ENCODE measurements at places on chromosomes 7 and 10.

GRCh38 chr10:91525896-91526712 is 106.8 kb downstream of the PPP1R3C start:
- DNase-seq = no peak

DNA sequence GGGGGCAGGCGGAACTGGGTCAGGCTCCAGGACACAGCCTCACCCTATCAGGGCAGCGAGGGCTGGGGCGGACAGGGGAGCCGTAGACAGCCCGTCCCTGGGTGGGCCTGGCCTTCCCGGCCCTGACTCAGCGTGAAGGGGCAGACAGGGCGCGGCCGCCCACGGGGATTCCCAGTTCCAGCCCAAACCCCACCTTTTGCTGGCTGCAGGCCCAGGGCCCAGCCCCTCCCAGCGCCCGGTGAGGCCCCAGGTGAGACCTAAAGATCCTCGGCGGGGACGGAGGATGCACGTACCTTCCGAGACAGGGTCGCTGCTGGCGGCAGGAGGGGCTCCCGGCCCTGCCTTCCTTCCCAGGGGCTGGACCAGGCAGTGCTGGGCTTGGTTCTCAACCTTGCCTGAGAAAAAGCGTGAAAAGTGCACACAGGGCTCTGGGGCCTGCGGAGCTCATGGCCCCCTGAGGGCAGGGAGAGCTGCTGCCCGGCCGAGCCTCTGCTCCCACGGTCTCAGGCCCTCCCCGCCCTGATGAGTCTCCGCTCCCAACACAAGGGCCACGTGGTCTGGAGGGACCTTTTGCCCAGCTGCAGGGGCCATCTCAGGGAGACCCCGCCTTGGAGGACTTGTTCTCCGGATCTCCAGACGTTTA is 43.9 kb upstream of the DNAJB6 start:
- no peak for DNase-seq

DNA sequence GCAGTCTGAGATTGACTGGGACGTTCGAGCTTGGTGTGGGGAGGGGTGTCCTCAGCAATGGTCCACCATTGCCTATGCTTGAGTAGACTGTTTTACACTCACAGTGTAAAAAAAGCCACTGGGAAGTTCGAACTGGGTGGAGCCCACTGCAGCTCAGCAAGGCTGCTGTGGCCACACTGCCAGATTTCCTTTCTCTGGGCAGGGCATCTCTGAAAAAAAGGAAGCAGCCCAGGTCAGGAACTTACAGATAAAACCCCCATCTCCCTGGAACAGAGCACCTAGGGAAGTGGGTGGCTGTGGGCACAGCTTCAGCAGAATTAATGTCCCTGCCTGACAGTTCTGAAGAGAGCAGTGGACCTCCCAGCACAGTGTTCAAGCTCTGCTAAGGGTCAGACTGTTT is 80.3 kb downstream of the BICC1 start:
- DNase-seq = no peak

DNA sequence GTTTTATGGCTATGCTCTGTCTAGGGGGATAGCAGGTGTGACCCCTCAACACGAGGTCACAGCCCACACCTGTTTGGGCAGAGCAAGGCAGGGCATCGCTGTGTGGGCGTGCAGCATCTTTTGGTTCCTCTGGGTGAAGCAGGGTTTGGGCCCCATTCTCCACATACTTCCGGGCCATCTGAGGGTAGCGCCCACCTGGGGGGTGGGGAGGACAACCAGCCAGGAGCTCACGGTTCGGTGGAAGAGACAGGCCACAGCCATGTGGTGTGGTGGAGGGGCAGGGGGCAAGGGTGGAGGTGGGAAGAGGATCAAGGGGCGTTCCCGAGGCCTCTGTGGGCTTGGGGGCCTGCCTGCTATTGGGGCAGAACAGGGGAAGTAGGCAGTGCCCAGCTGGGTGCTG is 2.4 kb downstream of the SH2B2 start:
- no peak for DNase-seq

GRCh38 chr7:28674359-28674782 is 262.1 kb downstream of the CREB5 start:
- DNase-seq = no peak
